HTR-8/SVneo (cell line): ENCODE measurements at places on chromosomes 5 and 9.

DNA sequence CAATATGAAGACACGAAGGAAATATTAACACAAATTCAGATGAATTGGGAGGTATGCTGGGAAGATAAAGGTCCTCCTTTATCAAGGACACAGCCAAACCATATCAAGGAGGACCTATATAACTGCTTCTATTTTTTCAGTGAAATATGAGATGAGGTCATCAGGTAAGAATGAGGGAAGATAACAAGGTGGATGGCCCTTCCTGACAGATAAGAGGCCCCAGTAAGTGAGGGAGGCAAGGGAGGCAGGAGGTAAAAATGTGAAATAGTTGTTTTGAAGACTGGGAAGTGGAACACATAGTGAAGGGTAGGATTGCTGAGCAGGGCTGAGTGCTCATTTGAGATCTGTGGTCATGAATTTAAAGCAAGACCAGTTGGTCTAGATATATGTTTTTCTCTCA, 60.0 kb upstream of the FOXE1 start:
- DNase-seq = no peak

GRCh38 chr5:17061973-17062470, 125.9 kb upstream of the MYO10 start:
- DNase-seq = no peak

DNA sequence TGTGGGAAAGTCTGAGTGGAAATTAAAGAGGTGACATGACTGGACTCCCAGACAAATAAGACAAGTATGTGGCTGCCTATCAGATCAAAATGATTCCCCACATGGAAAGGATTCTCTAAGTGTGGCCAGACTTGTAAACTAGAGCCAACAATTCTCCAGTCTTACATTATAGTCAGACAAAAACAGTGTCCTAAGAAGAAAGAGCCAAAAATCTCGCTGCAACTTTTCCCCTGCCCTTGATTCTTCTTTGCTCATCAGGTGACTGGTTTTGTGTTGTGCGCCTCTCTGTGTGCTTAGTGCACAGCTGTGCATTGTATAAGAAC, 164.2 kb upstream of the TARS1 start:
- no peak for DNase-seq

- no peak for DNase-seq
These were observed 406.0 kb upstream of the KLF4 start for GRCh38 chr9:107895501-107896001.

GRCh38 chr9:14087576-14087975, 226.4 kb downstream of the NFIB start:
- DNase-seq = no peak

GRCh38 chr5:73591698-73592501, 26.4 kb downstream of the UTP15 start:
- no peak for DNase-seq

- no peak for DNase-seq
These were observed 4.3 kb downstream of the CDHR2 start for GRCh38 chr5:176553260-176554085.

GRCh38 chr5:82045554-82046275, 73.9 kb downstream of the ATG10 start:
- DNase-seq = no peak

DNA sequence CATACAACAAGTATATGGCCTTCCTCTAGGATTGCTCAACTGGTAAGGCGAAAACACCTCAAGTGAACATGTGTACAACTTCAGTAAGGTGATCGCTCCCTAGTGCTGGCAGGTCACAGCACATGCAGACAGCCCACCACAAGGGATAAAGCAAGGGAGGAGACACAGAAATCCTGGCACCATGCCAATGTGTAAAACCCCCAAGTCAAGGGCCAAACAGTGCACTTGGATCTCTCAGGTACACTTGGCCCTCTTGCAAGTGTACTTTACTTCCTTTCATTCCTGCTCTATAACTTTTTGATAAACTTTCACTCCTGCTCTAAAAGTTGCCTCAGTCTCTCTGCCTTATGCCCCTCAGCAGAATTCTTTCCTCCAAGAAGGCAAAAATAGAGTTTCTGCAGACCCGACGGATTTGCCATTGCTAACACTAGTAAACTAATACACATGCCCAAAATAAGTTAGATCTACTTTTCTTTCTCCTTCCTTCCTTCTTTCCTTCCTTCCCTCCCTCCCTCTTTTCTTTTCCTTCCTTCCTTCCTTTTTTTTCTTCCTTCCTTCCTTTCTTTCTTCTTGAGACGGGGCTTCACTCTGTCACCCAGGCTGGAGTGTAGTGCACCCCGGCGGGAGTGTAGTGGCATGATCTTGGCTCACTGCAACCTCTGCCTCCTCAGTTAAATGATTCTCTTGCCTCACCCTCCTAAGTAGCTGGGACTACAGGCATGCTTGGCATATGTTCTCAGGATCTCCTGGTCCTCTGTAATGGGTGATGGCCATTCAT, 6.8 kb upstream of the LNPEP start:
- DNase-seq = no peak

DNA sequence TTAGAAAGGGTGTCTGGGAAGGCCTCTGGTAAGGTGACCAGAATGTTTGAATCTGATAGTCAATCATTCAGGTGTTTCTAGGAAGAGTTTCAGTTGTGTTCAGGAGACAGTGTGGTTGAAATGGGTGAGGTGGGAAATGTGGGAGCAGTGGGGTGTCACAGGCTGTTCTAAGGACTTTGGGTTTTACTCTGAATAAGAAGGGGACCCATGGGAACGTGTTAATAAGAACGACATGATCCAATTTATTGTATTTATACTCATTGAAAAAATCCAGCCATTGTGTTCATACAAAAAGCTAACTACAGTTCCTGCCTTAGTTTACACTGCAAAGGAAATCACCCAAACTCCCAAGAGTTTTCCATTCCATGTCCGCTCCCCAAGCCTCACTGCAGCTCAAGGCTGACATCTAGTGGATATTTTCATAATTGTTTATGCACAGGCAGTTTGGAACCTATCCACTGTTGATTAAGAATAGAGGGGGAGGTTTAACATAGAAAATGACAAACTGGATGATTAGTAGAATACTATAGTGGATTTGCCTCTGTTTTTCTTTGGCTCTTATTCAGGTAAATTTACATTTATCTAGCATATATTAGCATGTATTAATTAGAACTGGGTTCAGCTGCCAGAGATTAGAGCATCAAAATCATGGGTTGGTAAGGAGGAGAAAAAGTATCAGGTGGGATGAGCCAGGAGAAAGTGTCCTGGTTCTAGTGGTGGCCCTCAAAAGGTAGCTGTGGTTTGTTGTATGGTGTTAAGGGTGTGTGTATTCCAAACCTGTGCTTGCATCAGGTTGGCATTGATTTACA, 17.7 kb downstream of the CAVIN4 start:
- DNase-seq = peak; percentile 38

GRCh38 chr5:151130922-151131891, 26.4 kb downstream of the ANXA6 start:
- no peak for DNase-seq

- no peak for DNase-seq
These were observed 147.4 kb upstream of the RPS23 start for GRCh38 chr5:82425591-82425990.

GRCh38 chr5:133483406-133484090, 128.8 kb downstream of the FSTL4 start:
- no peak for DNase-seq

GRCh38 chr5:56633950-56634349, 181.4 kb upstream of the MAP3K1 start:
- no peak for DNase-seq

DNA sequence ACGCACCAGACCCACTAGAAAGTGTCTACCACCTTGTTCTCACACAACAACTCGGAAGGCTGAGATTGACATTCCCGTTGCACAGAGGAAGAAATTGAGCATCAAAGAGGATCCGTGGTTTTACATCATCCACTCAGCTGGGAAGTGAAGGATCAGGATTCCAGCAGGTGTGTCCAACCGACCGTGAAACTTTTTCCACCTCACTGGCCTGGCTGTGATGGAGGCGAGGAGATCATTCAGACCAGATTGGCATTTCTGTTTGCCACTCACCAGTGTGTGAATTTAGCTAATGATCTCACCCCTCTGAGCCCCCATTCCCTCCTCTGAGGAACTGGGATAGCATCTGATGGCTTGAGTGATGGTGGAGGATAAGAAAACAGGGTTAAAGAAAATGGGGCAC, 46.7 kb upstream of the CPLX2 start:
- no peak for DNase-seq

GRCh38 chr5:10307206-10308148, at the start of gene CMBL:
CMBL (minus strand) TSS chr5:10307902; CDS start chr5:10290762, 17,140 bp downstream.
- peak; percentile 49 for DNase-seq

DNA sequence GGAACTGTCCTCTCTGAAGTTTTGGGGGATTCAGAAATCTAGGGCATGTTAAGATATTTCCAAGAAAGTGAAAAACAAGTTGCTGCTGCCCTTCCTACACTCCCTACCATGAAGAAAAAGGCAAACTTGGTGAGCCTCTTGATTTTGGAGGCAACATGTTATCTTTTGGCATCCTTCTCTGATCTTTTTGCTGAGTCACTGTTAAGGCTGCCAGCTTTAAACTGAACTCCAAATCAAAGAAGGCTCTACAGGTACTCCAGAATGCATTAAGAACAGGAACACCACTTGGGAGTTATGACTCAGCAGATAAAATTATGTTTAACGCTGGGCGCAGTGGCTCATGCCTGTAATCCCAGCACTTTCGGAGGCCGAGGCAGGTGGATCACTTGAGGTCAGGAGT, 24.0 kb downstream of the PCDHB15 start:
- DNase-seq = no peak

DNA sequence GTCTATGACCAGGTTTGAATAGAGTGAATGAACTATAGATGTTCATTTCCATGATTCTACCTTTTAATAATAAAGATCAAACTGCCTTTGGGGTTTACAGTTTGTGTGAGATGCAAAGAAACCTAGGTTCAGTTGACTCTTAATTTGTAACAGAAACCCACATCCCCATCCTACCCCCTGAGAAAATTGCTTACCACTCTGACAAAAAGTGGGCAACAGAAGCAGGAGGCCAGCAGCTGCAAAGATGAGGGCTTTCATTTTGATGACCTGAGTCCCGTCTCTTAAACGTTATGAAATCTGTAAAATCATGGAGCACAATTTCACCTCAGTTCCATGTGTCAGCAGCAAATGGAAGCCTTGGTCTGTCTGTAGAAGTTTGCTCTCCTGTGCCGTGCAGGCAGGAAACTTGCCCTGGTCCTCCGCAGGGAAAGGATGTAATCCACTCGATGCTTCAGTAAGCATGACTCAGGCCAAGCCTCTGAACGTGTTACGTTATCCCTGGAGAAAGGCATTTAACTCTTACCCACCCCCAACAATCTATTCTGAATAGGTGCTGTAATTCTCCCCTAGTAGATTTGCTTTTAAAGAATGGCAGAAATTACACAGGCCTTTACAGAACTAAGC, at the start of gene F2RL2:
Gene F2RL2, minus strand, starts transcription at position 431 of the 624 bp plus-strand sequence. Its CDS starts 173 bp downstream, at position 258.
- peak; percentile 60 for DNase-seq

- no peak for DNase-seq
These were observed 40.4 kb downstream of the EXD3 start for GRCh38 chr9:137382444-137383080.

GRCh38 chr5:177428574-177429217, 2.2 kb downstream of the GRK6 start:
- DNase-seq = no peak

DNA sequence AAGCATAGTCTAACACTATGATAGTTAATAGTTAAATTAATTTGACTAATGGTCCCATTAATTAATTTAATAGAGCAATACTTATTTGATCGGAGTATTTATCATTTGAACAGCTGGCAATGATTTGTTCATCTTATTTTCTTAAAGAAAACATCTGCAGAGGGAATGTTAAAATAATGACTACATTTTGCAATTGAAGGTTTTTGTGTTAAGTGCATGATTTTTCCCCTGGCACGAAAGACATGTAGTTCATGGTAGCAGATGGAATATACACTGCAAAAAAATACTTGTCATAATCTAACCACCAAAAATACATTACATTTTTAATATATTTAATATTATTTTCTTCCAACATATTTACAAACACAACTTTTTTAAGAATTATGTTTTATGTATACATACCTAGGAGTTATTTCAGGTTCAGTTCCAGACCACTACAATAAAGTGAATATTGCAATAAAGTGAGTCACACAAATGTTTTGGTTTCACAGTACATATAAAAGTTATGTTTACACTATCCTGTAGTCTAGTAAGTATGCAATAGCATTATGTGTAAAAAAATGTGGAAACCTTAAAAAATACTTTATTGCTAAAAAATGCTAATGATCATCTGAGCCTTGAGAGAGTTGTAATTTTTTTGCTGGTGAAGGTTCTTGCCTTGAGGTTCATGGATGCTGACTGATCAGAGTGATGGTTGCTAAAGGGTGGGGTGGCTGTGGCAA, 292.6 kb upstream of the DAB2 start:
- DNase-seq = no peak

DNA sequence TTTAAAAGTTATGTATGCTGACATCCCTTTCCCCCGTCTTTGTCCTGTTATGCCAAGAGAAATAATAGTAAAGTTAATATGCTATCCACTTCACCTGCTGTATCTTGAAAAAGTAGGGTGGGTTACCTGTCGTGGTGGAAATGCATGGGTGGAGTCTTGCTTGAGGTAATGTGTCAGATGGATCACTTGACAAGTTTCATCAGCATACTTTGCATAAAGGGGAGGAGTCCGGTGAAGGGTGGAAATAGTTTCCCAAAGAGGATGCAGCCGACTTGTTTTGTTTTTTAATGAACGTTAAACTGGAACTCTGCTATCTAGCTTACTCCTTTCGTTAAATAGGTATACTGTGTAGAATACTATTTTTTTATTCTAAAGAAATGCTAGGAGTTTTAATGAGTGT, 9.0 kb upstream of the DMRT3 start:
- DNase-seq = no peak

DNA sequence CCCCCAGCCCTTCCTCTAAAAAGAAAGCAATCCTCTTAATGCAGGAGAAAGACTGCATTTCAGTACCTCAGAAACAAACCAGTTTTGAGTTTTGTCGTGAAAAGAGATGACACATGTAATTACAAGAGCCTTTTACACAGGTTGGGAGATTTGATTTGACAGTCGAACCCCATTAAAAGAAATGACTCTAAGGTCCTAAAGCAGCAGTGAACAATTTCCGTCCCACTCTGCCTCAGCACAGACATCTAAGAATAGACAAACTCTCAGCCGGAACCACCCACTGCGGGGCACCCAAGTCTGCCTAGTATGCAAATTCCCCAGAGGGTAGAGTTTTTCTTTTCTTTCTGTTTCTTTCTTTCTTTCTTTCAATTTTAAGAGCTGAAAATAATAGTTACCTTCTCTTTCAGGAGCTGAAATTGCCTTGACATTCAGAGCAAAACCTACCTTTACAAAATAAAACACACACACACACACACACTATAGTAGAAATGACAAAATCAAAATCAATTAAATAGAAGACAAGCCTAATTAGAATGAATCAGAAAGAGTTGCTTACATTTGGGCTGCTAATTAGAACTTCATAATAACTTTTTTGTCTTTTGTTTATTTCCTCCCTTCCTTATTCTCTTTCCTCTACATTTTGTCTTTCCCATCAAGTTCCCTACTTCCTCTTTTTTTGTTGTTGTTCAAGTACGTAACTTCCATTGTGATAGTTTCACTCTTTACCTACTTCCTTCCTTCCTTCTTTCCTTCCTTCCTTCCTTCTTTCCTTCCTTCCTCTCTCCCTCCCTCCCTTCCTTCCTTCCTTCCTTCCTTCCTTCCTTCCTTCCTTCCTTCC, 65.1 kb downstream of the BASP1 start:
- no peak for DNase-seq

GRCh38 chr5:80672140-80672736, 17.5 kb upstream of the DHFR start:
- peak; percentile 64 for DNase-seq

GRCh38 chr5:112270299-112271293, 148.5 kb downstream of the EPB41L4A start:
- no peak for DNase-seq
